Activated naive CD8-positive, alpha-beta T cell treated with anti-CD3 and anti-CD28 coated beads, Interleukin-2, amount 10 ng/mL, durations not matched to agents 7 days and 5 days (primary cell): ENCODE measurements at places on chromosomes 2 and 18. TPM values are rescaled to one million over a fixed set of nuclear protein-coding genes. Genes with fewer than 3 reads are reported as not detected.
A peak's percentile ranks its signal among the peaks of the same experiment; 100 is the strongest.

GRCh38 chr2:241617431-241618154 lies 19.4 kb downstream of the THAP4 start:
- H3K36me3 ChIP-seq, result peaks cover 14% of the 10 kb centered on the region
- H3K4me1 ChIP-seq, result peaks cover 21% of the 10 kb centered on the region
- peak overlapping the region; percentile 98 for H3K27ac ChIP-seq
- no peaks in the 10 kb centered on the region for H3K27me3 ChIP-seq
- peak; percentile 61 for DNase-seq

DNA sequence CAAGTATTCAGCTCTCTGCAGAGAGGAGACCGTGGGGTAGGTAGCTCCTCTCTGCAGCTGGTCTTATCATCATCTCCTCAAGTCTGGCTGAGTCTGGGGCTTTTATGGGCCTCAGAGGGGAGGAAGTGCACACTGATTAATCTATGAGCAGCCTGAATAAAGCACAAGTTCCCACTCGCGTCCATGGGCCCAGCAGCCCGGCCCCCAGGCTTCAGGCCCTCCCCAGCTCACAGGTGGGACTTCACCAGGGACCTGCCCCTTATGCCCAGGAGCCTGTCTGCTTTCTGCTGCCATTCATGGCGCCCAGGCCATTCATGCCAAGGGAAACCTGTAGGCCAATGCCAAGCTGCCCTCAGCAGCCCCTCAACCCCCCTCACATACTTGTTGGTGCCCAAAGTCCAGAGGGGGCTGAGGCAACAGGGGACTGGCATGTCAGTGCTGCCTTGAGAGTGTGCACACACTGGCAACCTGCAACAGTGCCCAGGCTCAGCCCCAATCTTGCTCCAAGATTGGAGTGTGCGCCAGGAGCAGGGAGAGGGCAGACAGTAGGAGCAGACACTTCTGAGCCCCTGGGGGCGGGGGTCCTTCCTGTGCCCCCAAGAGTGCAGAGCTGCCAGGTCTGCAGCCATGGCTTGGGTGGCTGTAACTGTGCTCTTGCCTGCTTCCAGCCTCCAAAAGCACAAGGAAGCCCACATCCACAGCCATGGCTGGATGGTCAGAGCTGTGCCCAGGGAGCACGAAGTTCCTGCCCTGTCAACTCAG lies 375.6 kb upstream of the VWC2L start:
- DNase-seq, result no peak
- H3K4me3 ChIP-seq, result no peak overlapping the region
- H3K36me3 ChIP-seq, result no peaks in the 10 kb centered on the region
- no peak overlapping the region for H3K27ac ChIP-seq
- no peaks in the 10 kb centered on the region for H3K27me3 ChIP-seq

GRCh38 chr2:197128126-197128525 lies 182.5 kb downstream of the ANKRD44 start:
- DNase-seq, result no peak
- no peak overlapping the region for H3K4me3 ChIP-seq
- peaks cover 52% of the 10 kb centered on the region for H3K4me1 ChIP-seq
- H3K36me3 ChIP-seq, result peaks cover 34% of the 10 kb centered on the region
- no peaks in the 10 kb centered on the region for H3K27me3 ChIP-seq

VWC2L gene
- not detected for total RNA-seq

- no peaks in the 10 kb centered on the region for H3K36me3 ChIP-seq
- DNase-seq, result no peak
- H3K27me3 ChIP-seq, result peaks cover 9% of the 10 kb centered on the region
- H3K4me1 ChIP-seq, result no peaks in the 10 kb centered on the region
- H3K27ac ChIP-seq, result no peak overlapping the region
Observed at GRCh38 chr2:19857806-19858205, 44.0 kb downstream of the TTC32 start.

GRCh38 chr2:27051902-27052645 lies 606 bp downstream of the AGBL5 start:
- no peak for DNase-seq
- H3K27ac ChIP-seq, result peak overlapping the region; percentile 83
- H3K27me3 ChIP-seq, result peaks cover 4% of the 10 kb centered on the region
- H3K4me1 ChIP-seq, result peaks cover 26% of the 10 kb centered on the region

GRCh38 chr18:43692099-43692690 lies 414.9 kb upstream of the SYT4 start:
- H3K27me3 ChIP-seq, result no peaks in the 10 kb centered on the region
- no peaks in the 10 kb centered on the region for H3K36me3 ChIP-seq
- peaks cover 2% of the 10 kb centered on the region for H3K4me1 ChIP-seq
- no peak for DNase-seq

GRCh38 chr2:192090911-192091310 lies 103.8 kb downstream of the TMEFF2 start:
- no peak for DNase-seq
- no peaks in the 10 kb centered on the region for H3K4me1 ChIP-seq
- H3K4me3 ChIP-seq, result no peak overlapping the region

DNA sequence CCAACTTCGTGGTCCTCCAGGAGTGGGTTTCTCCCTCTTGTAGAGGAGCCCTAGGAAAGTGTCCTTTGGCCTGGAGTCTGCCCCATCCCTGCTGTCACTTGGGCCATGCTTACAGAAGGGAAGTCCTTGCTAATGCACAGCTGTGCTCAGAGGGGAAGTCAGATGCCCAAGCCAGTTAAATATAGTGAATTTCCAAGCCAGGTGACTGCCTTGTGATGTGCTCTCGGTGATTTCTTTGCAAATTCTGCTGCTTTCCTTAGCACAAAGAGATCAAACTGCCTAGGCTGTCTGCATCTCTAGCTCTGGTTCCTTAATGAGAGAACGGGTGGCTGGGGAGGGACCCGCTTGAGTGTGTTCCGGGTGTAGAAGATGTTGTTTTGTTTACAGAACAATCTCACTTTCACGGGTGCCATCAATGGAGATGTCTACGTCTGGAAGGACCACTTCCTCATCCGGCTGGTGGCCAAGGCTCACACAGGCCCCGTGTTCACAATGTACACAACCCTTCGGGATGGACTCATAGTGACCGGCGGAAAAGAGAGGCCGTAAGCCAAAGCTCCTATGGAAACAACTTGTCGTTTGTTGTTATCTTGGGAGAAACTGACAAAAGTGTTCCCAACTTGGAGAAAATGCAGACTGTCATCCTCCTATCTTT lies 91.4 kb downstream of the RTN4 start:
- no peak for DNase-seq
- H3K4me3 ChIP-seq, result no peak overlapping the region
- H3K4me1 ChIP-seq, result peaks cover 3% of the 10 kb centered on the region
- H3K27ac ChIP-seq, result no peak overlapping the region
- H3K36me3 ChIP-seq, result peaks cover 3% of the 10 kb centered on the region

SP9 gene
- not detected for total RNA-seq

GRCh38 chr2:213104092-213104902 lies 47.1 kb downstream of the IKZF2 start:
- peak overlapping the region; percentile 72 for H3K27ac ChIP-seq
- peaks cover 7% of the 10 kb centered on the region for H3K27me3 ChIP-seq
- peak overlapping the region; percentile 74 for H3K4me3 ChIP-seq
- peaks cover 35% of the 10 kb centered on the region for H3K4me1 ChIP-seq
- H3K36me3 ChIP-seq, result peaks cover 16% of the 10 kb centered on the region

DNA sequence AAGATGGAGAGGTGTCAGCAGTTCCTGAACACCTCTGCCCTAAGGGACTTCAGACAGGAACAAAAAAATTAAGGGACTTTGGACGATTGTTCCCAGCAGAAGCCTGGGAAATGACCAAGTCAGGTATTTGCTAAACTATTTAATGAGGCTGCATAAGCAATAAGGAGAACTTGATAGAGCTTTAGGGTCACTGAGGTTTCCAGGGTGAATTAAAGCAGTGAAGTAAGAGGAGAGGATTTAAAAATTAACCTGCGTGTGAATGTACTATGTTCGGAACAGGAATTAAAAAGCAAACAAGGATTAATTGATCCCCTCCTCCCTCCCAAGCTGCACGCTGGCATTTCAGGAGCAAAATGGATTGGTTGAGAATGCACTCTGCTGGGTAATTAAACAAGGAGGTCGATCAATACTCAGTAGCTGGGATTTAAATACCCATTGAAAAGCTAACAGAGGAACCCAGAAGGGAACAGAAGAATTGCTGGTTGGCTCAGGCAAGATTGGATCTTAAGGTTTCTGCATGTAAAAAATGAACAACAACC lies 157.2 kb downstream of the RNF152 start:
- no peaks in the 10 kb centered on the region for H3K36me3 ChIP-seq
- no peak overlapping the region for H3K4me3 ChIP-seq
- no peak for DNase-seq
- no peak overlapping the region for H3K27ac ChIP-seq

DNA sequence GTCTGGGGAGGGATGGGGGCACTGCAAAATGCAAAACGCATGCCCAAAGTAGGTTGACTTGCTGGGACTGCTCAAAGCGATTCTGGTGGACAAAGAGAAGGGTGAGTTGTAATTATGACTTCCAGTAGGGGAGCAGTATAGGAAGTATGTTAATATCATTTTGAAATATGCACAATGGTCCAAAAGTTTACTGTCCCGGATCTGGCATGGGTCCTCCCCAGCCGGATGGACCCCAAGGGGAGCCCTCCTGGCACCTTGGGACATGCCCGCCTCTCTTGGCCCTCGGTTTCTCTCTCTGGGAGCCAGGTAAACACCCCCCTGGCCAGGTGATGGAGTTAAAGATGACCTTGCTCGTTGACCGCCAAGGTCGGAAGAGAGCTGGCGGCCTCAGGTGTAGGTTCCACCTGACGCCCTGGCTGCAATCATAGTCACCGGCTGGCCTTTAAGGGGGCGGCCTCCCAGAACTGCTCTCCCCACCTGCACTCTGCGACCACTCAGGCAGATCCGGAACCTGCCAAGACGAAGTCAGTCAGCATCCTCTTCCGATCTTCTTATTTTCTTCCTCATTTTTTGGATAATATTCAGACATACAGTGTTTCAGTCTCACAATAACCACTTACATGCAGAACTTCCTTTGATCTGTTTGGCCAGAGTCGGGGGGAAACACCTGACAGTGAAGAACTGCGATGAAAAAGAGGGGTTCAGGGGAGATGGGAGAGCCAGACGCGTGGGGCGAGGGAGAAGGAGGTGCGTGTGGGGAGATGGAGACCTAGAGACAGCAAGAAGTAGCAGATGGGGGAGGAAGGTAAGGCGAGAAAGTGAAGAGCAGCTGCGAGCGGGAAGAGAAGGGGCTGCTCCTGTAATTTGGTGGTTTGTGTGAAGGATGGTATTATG lies 148.3 kb downstream of the MEIS1 start:
- no peak overlapping the region for H3K4me3 ChIP-seq
- H3K27me3 ChIP-seq, result peaks cover 35% of the 10 kb centered on the region
- no peak overlapping the region for H3K27ac ChIP-seq
- DNase-seq, result peak; percentile 25
- no peaks in the 10 kb centered on the region for H3K36me3 ChIP-seq

DNA sequence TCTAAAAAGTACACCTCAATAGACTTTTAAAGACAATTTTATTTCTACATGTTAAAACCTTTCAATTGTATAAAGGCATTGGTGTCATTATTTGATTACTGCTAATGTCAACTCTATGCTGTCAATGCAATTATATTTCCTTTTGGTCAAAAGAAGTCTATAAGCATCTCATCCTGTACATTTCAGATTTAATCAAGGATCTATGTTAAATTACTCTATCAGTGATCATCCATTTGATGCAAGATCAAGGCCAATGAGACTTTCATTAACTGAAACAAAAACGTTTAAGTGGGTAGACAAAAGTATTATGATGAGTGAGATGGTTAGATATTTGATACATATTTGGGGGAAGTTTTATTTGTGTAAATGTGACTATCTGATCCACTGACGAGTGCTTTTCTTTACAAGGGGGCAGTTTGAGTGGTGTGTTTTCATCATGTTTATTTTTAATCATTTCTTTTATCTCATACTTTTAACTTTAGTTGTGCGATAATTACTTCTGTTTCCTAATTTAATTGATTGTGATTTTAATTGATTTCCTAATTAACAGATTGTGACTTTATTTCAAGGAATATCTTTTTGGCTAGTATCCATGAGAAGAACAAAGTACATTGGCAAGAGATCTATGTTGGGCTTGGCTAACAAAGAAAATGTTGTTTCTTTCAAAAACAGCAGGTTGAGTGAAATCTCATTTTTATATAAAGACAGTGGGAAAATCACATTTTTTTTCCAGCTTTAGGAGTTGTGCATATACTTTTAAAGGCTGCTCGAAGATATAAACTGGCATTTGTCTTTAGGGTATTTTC lies 1.1 kb downstream of the ARHGAP28 start:
- DNase-seq, result no peak
- H3K27ac ChIP-seq, result no peak overlapping the region
- peaks cover 1% of the 10 kb centered on the region for H3K36me3 ChIP-seq
- H3K4me1 ChIP-seq, result peaks cover 5% of the 10 kb centered on the region
- peaks cover 16% of the 10 kb centered on the region for H3K27me3 ChIP-seq

GRCh38 chr2:54459037-54459441 lies 2.9 kb downstream of the SPTBN1 start:
- H3K4me1 ChIP-seq, result peaks cover 12% of the 10 kb centered on the region
- H3K27ac ChIP-seq, result no peak overlapping the region
- H3K4me3 ChIP-seq, result no peak overlapping the region

DNA sequence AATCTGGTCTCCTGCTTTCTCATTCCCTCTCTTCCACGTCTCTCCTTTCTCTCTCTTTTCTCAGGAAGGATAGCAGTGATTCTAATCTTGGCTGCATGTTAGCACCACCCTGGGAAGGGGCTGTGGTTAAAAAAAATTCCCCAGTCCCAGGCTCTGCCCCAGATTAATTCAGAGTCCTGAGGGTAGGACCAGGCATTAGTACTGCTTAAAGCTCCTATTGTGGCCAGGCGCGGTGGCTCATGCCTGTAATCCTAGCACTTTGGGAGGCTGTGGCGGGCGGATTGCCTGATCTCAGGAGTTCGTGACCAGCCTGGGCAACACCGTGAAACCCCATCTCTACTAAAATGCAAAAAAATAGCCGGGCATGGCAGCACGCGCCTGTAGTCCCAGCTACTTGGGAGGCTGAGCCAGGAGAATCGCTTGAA lies 35.4 kb upstream of the EML4 start:
- peak overlapping the region; percentile 78 for H3K4me3 ChIP-seq
- no peak for DNase-seq
- peak overlapping the region; percentile 97 for H3K27ac ChIP-seq
- H3K4me1 ChIP-seq, result peaks cover 63% of the 10 kb centered on the region
- H3K36me3 ChIP-seq, result peaks cover under 1% of the 10 kb centered on the region

- no peak overlapping the region for H3K27ac ChIP-seq
- H3K4me3 ChIP-seq, result no peak overlapping the region
- no peaks in the 10 kb centered on the region for H3K36me3 ChIP-seq
- no peaks in the 10 kb centered on the region for H3K27me3 ChIP-seq
Observed at GRCh38 chr2:154280543-154280942, 408.8 kb downstream of the GALNT13 start.

- DNase-seq, result no peak
- H3K27ac ChIP-seq, result no peak overlapping the region
- H3K4me3 ChIP-seq, result peak overlapping the region; percentile 71
- H3K27me3 ChIP-seq, result peaks cover 40% of the 10 kb centered on the region
- H3K4me1 ChIP-seq, result peaks cover 8% of the 10 kb centered on the region
- no peaks in the 10 kb centered on the region for H3K36me3 ChIP-seq
Observed at GRCh38 chr2:204545861-204546735, 823 bp downstream of the PARD3B start.
